Hippocampal formation (tissue), 2 donors: ENCODE measurements at places on chromosomes 3 and 15.

DNA sequence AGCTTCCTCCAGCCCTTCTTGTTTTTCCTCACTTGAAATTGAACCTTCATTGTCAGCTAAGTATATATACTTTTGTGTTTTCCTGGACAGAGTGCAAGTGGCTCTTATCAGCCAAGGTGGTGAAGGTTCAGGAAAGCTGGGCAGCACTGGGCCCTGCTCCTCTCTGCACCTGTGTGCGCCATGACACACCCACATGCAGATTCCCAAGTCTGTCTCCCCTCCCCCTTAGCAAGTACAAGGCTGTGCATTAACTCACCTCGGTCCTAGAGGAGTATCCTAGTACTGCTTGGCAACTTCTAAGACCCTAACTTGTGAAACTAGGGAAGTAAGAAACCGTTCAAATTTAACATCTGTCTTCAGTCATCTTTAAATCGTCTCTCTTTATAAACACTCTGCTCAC is 85.8 kb downstream of the SLC49A4 start:
- no peak for DNase-seq

- no peak for DNase-seq
Measured at GRCh38 chr3:119292666-119293065, 1.5 kb upstream of the ARHGAP31 start.

- no peak for DNase-seq
Measured at GRCh38 chr3:196270499-196270898, 17.0 kb downstream of the PCYT1A start.

- no peak for DNase-seq
Measured at GRCh38 chr3:9386501-9387321, 10.7 kb upstream of the SETD5 start.

DNA sequence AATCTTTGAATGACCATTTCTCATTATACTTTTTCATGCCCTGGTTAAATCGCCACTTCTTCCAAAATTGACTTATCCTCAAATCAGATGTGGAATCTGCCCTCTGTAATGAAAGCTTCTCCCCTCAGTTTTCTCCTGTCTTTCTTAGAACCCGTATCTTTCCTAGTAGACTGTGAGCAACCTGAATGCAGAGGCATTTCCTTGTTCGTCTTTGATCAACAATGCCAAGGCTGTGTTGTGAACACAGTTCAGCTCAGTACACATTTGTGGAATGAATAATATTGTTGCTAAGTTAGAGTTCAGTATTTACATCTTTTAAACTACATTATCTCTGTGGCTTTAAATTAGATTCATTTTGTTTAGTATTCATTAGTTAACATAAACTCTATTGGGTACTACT is 123.3 kb downstream of the TPRG1 start:
- no peak for DNase-seq

DNA sequence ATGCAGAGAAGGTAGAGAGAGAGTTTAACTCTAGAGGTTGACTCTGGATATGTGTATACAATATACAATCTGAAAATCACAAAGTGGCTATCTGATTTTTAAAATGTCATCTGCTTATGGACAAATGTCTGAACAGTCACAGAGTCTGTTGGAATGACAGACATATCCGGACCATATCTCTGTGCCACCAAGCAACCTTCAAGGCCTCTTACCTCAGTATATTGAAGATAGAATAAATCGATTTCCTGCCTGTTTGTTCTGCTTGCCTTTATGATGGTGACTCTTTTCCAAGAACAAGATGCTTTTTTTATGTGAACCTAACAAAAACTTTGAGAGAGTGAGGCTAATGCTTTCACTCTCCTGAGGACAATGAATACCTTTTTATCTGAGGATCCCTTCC is 151.1 kb downstream of the RBPMS2 start:
- no peak for DNase-seq
